ENCODE measurements at places on chromosomes 3 and 15.

GRCh38 chr3:187629711-187630110 lies 40.5 kb downstream of the SST start:
- DNase-seq, result no peak

DNA sequence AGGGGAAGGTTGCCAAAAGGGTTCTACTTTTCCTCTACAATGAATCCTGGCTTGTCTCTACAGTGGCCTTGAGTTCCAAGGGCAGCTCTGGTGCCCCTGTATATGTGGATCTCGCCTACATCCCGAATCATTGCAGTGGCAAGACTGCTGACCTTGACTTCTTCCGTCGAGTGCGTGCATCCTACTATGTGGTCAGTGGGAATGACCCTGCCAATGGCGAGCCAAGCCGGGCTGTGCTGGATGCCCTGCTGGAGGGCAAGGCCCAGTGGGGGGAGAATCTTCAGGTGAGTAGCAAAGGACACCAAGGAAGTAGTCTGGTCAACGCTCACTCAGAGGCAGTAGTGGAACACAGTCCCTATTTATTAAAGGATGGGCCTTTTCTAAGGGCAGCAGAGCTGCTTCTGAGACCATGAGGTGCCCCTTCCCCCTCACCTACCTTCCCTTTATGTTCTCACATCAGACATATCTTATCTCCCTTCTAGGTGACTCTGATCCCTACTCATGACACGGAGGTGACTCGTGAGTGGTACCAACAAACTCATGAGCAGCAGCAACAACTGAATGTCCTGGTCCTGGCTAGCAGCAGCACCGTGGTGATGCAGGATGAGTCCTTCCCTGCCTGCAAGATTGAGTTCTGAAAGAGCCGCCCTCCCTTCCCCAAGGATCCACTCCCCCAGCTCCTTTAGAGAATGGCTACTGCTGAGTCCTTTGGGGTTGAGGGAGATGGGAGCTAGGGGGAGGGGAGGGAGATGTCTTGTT lies 12.4 kb downstream of the MAP1A start:
- no peak for DNase-seq

DNA sequence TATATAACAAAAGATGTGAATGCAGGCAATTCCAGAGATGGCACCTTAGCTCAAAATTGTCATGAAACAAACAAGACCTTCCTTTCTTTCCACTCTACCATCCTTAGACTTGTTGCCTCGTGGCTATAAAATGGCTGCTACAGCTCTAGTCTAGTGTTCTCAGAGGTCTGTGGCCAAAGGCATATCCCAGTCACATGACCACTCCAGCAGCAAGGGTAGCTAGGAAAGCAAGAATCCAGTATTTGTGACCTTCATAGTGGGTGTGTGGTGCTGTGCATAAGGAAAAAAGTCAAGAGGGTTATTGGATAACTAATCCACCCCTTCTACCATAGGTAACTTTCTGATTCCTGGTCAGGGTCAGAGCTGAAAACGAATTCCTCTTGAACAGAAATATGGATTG lies 27.1 kb upstream of the LIPC start:
- DNase-seq, result no peak

- DNase-seq, result no peak
Measured at GRCh38 chr3:43009547-43009946, 30.4 kb downstream of the GASK1A start.

GRCh38 chr15:89378296-89379151 lies 43.9 kb upstream of the POLG start:
- no peak for DNase-seq

- DNase-seq, result no peak
Measured at GRCh38 chr3:69326855-69327300, 59.0 kb downstream of the FRMD4B start.

- no peak for DNase-seq
Measured at GRCh38 chr3:5302661-5303060, 115.2 kb downstream of the EDEM1 start.

- no peak for DNase-seq
Measured at GRCh38 chr15:75205064-75205395, 3.3 kb downstream of the C15orf39 start.

DNA sequence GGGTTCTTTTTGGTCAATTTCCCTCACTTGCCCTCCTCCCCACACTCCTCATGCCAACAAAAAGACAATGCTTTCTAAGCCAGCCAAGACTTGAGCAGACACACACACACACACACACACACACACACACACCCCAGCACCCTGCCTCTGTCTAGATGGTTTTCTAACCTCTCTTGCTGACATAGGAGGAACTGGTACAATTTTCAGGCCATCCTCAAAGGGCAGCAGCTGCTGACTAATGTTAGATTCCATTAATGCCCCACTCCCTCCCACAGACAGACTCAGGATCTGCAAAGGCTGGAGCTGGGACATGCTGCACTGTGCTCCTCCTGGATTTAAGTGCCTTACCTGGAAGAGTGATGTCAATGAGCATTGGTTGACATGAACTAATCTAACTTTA lies 438.4 kb downstream of the OCA2 start:
- no peak for DNase-seq

DNA sequence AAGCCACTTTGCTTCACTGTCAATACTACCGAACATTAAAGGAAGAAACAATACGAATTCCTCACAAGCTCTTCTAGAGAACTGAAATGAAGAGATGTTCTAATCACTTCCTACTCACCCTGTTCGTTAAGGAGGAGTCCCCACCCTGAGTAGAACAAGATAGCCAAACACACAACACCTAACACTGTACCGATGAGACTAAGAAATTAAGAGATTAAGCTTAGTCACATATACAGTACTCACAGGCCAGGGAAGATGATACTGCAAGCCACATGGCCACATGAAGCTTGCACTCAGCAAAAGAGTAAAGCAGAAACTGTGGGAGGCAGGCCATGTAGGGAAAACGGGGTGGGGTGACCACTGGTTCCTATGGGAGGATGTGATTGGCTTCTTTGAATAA lies 48.0 kb downstream of the CGGBP1 start:
- no peak for DNase-seq

- no peak for DNase-seq
Measured at GRCh38 chr3:113136071-113136470, 75.3 kb upstream of the BOC start.

GRCh38 chr15:27768732-27769475 lies 330.2 kb downstream of the OCA2 start:
- no peak for DNase-seq

- DNase-seq, result no peak
Measured at GRCh38 chr3:124558991-124559845, 171.0 kb upstream of the UMPS start.

DNA sequence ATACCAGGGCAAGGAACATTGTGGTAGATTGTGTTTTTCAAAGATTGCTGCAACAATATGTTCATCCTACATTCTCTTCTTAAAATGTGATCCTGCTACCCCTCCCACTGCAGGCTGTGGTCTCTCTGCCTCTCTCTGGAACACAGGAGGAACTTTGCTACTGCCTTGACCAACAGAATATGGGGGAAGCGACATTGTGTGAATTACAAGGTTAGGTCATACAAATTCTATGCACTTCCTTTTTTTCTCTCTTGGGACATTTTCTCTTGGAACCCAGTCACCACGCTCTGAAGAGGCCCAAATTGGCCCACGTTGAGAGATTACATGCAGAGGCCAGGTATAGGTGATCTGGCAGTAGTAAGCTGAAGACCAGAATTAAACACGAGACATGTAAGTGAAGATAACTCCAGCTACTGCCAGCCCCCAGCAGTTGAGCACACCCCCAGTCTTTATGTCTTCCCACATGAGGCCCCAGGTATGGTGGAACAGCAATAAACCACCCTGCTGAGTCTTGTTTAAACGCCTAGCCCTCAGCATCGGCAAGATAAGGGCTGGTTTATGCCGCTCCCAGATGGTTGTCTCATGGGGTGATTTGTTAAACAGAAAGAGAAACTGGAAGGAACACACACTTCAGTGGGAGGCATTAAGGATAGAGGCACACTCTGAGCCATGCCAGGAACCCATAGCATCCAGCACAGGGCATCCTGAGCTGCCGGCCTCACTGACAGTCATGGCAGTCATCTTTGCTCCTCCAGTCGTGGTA lies 59.9 kb downstream of the FAM43A start:
- no peak for DNase-seq

GRCh38 chr3:188287339-188287738 lies 133.4 kb downstream of the LPP start:
- DNase-seq, result no peak

DNA sequence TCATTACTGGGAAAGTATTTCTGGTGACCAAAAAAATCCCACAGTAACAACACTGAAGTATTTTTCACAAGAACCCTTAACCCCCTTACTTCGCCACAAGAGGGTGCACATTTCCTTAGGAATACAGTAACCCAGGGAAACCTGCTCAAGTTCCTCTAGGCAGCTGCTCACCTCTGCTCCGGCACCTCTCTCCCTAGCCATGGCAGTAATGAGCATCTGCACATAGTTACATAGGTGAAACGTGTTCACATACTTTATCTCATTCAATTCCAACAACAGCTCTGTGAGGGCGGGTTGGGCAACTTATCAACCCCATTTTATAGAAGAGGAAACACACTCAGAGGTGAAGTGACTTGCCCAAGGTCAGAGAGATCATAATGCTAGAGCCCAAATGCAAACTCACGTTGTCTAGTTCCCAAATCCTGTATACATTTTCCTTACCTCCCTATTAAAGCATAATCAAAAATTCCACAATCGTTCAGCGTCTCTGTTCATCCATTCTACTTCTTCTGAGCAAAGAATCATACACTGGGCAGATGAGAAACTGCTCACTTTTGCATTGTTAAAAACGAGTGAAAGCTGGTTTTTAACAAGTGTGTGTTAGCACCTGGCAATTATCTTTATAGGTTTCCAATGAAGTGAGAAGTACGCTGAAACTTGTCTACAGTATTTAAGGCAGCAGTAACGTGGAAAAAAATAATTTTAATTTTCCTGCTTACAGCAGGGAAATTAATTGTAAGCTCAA lies 90.7 kb downstream of the IGF2BP2 start:
- DNase-seq, result no peak

- no peak for DNase-seq
Measured at GRCh38 chr15:48001393-48002039, 119.3 kb upstream of the SLC24A5 start.

DNA sequence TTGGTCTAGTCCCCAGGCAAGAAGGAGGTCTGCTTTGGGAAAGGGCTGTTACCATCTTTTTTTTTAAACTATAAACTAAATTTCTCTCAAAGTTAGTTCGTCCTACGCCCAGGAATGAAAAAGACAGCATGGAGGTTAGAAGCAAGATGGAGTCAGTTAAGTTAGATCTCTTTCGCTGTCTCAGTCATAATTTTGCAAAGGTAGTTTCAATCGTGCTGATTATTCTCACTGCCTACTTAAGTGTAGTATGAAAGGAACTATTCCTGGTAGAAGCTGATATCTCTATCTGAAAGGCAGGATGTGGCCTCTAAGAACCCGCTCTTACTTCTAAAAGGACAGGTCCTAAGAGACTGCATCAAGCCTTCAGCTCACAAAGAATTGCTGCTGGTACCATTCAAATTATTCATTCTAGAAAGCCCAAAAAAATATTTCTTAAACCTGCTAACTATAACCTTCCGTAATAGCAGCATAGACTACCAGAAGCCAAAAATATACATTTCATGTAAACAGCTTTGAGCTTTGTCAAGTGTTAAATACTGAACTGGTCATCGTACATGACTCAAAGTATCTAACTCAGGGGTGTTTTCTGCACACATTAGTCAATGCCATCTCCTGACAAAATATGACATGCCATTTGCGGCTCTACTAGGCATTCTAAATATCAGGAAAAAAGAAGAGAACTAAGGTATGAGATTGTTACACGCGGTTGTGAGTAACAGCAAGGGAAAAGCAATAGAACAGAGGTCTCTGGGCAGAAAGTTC lies 96.0 kb upstream of the CCDC80 start:
- no peak for DNase-seq

DNA sequence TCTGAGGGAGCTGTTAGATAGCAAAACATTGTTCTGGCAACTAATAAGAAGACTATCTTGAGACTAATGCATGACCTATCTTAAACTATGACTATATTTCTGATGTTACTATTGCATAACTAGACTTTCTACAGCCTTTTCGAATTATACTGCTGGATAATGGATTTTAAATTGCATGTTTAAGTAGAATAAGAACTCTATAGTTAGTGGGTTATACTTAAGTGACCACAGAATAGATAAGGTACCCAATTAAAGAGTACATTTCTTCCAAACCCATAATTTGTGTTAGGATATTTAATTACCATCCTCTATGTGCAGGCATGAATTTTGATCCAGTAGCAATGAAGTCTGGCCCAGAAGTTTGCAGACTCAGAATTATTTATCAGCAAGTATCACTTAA lies 44.6 kb upstream of the SPPL2A start:
- DNase-seq, result no peak

DNA sequence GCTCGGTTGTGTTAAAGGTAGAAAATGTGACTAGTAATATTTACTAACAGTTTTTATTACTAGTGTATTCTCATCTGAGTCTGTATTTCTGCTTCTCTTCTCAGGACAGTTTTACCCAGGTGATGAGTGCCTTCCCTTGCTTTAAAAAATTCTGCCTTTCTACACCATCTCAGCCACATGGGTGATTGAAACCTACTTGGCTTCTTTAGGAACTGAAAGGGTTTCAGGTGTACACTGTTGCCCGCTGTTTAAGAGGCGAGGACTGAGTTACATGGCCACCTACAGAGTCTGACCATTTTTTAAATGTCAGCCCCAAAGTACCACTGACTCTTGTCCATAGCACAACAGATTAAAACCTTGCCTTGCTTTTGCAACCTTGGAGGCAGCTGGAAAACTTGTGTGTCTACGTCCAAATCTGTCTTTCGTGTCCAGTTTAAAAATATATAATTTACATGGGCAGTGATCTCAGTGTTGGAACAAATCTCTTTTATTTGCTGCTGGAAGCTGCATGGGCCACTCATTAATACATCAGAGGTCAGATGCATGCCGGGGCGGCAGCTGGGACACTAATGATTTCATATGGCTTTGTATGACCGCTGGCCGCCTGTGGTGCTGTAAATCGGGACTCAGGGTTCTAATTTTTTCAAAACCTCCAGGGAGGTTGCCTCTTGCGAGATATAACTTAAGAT lies 44.6 kb downstream of the TRIM71 start:
- DNase-seq, result no peak

DNA sequence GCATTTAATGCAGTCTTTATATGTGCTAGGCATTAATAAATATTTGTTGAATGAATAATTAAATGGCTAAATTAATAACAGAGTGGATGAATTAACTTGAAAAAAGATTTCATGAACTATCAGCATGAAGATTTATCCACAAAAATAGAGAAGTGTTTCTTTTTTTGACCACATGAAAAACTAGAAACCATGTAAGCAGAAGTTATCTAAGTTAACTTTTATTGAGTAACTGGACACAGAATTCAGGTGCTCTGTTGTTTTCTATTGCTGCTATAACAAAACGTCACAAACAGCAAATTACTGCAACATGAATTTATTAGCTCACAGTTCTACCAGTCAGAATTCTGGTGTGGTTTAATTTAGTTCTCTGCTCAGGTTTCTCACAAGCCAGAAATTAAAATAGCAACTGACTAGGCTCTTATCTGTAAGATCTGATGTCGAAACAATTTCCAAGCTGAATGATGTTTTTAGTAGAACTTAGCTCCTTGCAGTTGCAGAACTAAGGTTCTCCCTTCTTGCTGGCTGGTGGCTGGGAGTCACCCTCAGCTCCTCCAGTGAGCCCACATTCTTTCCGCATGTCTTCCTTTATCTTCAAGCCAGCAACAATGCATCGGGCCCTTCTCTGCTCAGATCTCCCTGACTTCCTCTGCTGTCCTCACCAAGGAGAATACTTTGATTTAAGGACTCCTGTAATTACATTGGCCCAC lies 810.2 kb upstream of the ALCAM start:
- no peak for DNase-seq

GRCh38 chr3:182136008-182136910 lies 424.5 kb downstream of the SOX2 start:
- DNase-seq, result no peak
